ENCODE measurements at places on chromosomes 1 and 21.

GRCh38 chr1:200342511-200343311, 67.1 kb downstream of the ZNF281 start:
- no peak for DNase-seq

DNA sequence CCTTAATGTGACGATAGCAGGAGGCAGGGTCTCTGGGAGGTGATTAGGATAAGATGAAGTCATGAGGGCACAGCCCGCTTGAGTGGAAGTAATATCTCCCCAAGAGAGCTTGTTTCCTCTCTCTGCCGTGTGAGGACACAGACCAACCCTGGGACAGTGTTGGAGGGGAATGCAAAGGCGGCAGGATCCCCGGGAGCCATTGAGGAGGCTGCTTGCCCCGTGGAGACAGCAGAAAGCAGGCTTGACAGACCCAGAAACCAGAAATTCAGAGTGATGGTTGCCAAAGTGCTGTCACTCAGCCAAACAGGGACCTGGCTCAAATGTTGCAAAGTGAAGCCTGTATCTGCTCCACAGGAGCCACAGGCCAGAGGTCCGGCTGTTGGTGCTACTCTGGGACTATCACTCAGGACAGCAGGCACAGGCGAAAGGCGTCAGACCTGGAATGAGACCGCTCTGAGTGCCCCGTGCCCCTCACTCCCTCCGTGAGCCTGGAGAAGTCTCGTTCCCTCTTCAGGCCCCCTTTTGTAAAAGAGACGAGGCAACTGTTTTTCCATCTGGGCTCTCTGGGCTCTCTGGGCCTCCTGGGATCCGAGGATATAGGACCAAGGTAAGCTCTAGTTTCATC, 96.6 kb upstream of the VANGL1 start:
- DNase-seq, result no peak

DNA sequence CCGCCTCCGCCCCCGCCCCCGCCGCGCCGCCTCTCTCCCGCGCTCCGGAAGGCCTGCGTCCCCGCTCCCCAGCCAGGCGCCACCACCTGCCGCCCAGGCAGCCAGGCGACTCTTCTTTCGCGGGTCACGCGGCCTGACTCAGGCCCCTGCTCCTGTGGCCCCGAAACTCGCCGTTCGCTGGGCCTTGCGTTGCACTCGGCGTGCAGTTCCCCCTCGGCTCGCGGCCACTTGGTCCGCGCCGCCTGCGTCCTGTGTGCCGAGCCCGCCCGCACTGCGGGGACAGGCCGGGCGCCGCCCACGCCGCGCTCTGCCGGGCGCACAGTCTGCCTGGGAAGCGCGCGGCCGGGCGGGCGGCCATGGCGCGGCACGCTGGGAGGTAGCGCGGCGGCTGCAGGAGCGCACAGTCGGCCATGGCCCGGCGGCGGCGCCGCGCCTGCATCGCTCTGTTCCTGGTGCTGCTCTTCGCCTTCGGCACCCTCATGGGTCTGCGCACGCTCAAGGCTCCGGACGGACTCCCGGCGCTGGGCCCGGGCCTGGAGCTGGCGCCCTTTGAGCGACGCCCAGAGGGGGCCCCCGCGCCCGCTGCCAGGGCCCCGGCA, at the start of gene MANEAL:
Gene MANEAL, plus strand, starts transcription at position 75 of the 599 bp plus-strand sequence. Its CDS starts 336 bp downstream, at position 411.
- DNase-seq, result peak; percentile 51

DNA sequence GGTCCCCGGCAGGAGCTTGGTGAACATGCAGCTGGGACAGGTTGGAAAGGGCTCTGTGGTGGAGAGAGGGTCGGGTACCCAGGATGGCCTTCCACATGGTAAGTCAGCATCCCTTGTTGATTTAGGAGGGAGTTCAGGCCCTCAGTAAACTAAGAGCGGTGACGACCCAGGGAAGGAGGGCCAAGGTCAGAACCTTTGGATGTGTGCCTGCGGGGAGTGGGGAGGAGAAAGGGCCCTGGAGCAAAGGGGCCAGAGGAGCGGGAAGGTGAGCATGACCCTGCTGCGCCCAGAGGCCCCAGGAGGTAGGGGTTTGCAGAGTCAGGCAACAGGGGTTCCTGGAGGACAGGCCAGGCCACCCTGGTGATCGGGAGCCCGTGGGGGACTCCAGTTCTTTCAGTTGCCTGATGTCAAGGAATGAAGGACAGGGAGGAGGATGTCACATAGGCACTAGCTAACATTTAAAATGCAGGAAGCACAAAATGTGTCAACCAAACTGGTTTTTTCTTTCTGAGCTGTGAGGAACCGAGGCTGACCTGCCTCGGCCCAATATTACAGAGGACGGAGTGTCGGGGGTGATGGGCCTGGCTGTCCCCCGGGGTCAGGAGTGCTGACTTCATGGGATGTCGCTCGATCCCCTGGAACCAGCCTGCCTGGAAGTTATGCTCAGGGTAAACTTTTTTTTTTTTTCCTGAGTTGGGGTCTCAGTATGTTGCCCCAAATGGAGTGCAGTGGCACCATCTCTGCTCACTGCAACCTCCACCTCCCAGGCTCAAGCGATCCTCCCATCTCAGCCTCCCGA, 117.4 kb upstream of the SLC45A1 start:
- DNase-seq, result no peak

DNA sequence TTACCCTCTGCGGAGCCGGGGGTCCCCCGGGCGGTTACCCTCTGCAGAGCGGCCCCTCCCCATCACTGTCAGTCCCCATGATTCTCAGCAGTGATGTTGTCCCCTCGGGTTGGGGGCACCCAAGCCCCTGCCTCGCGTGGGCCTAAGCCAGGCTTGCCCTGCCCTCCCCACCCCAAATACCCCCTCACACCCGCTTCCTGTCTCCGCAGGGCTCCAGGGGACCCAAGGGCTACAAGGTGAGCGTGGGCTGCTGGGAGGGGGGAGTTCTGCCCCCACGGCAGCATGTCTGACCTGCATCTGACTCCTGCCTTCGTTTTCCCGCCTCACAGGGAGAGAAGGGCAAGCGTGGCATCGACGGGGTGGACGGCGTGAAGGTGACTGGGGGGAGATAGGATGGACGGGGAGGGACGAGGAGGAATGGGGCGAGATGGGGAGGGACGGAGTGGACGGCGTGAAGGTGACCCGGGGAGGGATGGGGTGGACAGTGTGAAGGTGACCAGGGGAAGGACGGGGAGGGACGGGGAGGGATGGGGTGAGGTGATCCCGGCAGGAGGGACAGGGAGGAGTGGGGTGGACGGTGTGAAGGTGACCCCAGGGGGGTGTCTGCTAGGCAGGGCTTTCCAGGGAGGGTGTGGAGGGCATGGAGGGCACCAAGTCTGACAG, 8.6 kb downstream of the COL6A1 start:
- DNase-seq, result no peak

- no peak for DNase-seq
These were observed 125.0 kb downstream of the ADSS2 start for GRCh38 chr1:244326757-244327156.
